Jurkat, Clone E6-1 (cell line): ENCODE measurements at places on chromosomes 7 and 10.

GRCh38 chr7:18653381-18654155, 158.0 kb downstream of the HDAC9 start:
- DNase-seq, result no peak

- no peak for DNase-seq
Observed at GRCh38 chr7:22277375-22277774, 79.6 kb downstream of the RAPGEF5 start.

DNA sequence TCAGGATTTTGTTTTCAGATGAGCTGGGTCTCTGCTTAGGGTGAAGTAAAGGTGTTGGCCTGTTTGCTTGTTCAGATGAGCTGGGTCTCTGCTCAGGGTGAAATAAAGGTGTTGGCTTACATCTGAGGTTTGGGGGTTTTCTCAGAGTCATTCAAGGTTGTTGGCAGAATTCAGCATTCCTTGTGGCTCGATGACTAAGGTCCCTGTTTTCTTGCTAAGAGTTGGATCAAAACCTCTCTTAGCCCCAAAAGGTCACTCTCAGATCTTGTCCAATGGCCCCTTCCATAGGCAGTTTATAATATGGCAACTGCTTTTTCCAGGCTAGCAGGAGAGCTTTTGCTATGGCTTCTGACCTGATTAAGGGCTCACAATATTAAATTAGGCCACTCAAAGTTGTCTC, 106.6 kb downstream of the ADAM22 start:
- no peak for DNase-seq

GRCh38 chr7:51067757-51068156, 248.9 kb downstream of the COBL start:
- peak; percentile 62 for DNase-seq

DNA sequence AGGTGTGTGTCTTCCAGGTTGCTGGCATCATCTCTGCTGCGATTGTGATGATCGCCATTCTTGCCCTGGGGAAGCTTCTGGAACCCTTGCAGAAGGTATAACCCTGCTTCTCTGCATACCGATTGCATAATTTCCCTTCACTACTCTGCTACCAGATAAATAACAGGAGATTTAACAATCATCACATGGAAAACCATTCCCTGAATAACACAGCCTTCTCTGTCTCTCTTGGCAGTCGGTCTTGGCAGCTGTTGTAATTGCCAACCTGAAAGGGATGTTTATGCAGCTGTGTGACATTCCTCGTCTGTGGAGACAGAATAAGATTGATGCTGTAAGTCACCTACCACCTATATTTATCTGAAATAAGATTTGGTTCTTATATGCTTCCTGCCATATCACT, 33.8 kb downstream of the SLC26A4 start:
- DNase-seq, result no peak

GRCh38 chr10:98006266-98006665, 24.2 kb downstream of the CRTAC1 start:
- DNase-seq, result peak; percentile 73

DNA sequence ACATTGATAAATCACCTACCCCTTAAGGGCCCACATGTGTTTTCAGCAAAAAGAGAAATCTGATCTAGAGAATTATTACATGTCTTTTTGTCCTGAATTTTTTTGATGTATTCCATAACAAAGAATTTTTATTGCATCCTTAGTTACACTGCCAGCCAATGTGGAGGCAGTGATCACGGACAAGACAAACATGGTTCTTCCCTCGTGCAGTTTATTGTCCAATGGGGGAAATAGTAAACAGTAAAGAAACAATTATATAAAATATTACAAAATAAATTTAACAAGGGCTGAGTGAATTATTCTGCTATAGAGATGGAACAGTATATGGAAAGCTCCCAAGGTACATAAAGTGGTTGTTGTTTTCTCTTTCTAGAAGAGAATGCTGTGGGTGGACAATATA, 2.0 kb downstream of the STEAP2 start:
- no peak for DNase-seq

GRCh38 chr7:100686822-100687211, 7.2 kb downstream of the GIGYF1 start:
- no peak for DNase-seq

- no peak for DNase-seq
Observed at GRCh38 chr7:26645121-26645520, 219.3 kb downstream of the SKAP2 start.

GRCh38 chr7:146090023-146090645, 26.5 kb upstream of the CNTNAP2 start:
- peak; percentile 45 for DNase-seq

- no peak for DNase-seq
Observed at GRCh38 chr10:77026148-77026547, 611.5 kb downstream of the KCNMA1 start.

DNA sequence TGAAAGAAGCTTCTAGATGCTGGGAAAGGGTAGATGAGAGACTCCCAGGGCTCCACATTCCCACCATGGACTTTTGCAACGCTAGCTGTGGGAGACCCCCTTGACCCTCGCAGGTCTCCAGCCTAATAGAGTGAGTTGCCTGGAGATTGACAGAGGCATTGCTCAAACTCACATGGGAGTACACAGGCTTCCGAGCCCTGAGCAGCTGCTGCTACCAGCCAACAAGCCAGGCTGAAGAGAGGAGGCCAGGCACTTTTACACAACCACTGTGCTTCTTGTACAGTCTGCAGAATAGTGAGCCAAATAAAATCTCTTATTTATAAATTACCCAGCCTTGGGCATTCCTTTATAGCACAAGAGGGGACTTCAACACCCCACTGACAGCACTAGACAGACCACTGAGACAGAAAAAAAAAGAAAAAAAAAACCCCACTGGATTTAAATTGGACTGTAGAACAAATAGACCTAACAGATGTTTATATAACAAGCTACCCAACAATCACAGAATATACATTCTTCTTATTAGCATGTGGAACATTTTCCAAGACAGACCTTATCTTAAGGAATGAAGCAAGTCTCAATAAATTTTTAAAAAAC, 146.2 kb downstream of the ZFAND4 start:
- no peak for DNase-seq

- DNase-seq, result no peak
Observed at GRCh38 chr7:131218727-131219128, 108.9 kb upstream of the MKLN1 start.

GRCh38 chr7:140576589-140576988, 64.0 kb downstream of the DENND2A start:
- DNase-seq, result no peak

- no peak for DNase-seq
Observed at GRCh38 chr10:22501863-22502262, 156.6 kb downstream of the SPAG6 start.

DNA sequence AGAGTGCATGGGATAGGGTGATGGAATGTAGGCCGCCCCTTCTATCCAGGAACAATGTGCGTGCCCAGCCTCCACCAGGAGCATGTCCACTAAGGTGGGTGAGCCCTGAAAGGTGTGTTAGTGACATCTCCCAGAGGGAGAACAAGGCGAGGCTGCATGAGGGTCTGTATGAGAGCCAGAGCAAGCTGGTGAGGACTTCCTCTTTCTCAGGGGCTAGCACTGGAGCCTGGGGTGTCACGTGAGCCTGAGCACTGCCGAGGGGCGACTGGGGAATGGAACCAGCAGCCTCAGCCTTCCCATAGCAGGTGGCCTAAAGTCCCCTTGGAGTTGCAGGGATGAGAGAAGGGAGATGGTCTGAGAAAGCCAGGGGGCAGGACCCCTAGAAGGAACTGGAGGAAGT, 156.3 kb upstream of the COBL start:
- DNase-seq, result no peak
